NCI-H1092 treated with DMSO at 0.1 percent for 48 hours (cell line): ENCODE measurements at places on chromosomes 12 and 14.

- DNase-seq, result no peak
Observed at GRCh38 chr14:37051680-37052079, 120.7 kb downstream of the SLC25A21 start.

GRCh38 chr12:61993734-61994345, 266.4 kb upstream of the USP15 start:
- DNase-seq, result no peak

DNA sequence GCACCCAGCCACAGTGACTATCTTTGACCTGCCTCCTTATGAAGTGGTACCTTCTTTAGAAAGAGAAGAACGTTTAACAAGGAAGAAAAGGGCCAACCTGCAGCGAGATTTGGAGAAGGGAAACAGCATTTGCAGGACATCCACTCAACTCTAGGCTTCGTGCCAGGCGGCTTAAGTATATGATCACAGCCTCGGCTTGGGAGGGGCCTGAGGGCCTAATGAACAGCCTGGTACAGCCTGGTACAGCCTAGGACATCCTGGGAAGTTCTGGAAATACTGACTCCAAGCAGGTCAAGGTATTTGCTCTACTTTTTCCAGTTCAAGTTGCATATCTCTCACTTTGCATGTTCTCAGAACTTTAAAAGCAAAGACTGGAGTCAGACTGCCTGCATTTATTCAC, 16.1 kb downstream of the HCAR2 start:
- DNase-seq, result peak; percentile 10

GRCh38 chr14:93464271-93464670, 33.5 kb downstream of the UNC79 start:
- no peak for DNase-seq

DNA sequence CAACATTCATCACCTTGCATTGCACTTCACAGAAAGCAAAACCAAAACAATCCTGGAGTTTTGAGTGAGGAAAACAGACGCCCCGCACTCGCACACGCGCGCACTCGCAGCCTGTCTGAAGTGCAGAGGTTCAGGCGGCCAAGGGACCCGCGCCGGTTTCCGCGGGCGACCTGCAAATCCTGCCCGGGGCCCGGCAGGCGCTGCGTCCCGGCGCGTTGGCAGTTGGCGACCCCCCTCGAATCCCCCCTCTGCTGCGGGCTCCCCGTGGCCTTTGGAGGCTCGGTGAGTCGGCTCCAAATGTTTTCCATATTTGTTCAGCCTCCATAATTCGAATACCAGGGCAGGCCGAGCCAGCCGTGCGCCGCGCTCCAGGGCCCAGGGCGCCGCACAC, at the start of gene SSPN:
TSS of gene SSPN (plus strand) at position 324 of the 391 bp plus-strand sequence. CDS start 100 bp downstream, outside the sequence.
- DNase-seq, result peak; percentile 3

DNA sequence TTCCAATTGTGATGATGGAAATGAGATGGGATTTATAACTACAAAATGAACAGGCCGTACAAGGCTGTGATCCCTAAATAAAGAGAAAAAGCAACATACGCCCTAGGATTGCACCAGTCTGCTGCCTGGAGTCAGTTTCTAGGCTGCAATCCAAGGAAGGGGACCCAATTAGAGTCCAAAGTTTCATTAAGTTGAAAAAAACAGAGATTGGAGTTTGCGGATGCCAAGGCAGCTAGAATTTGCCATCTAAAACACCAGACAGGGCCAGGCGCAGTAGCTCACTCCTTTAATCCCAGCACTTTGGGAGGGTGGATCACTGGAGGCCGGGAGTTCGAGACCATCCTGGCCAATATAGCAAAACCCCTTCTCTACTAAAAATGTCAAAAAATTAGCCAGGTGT, 661.0 kb downstream of the RPS29 start:
- DNase-seq, result no peak

DNA sequence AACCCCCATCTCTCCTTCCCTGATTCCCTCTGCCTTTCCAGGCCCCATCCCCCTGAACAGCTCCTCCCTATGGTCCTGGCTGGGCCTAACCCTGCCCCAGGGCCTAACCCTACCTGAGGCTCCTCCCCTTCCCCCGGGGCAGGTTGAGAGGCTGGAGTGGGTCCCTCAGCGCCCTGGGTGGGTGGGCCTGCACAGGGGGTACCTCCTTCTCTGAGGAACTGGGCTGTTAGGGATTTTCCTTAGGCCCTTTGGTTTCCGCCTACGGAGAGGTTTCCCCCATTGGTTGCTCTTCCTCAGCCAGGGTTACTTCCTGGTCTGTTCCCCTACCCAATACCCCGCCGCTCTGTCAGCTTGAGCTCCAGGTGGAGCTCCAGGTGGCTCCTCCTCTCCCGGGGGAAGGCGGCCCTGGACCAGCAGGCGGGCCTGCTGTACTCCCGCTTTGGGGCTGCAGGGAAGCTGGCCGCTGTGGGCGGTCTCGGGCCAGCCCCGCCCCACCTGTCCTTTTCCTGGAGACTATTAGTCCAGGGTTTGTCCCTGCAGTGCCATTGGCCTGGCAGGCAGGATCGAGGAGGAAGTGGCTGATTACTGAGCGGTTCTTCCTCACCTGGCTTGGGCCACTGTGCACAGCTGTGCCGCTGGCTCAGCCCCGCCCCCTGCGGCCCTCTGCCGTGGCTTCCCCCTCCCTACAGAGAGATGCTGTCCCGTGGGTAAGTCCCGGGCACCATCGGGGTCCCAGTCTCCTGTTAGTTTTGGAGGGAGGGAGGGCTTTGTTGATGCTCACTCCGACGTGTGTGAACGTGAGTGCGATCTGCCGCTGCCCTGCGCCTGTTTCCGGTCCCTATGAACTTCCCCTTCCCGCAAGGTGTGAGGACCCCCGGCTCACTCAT, 2.5 kb downstream of the C12orf57 start:
- DNase-seq, result peak; percentile 25

GRCh38 chr12:32756476-32757066, 874 bp upstream of the YARS2 start:
- DNase-seq, result no peak

- peak; percentile 13 for DNase-seq
Observed at GRCh38 chr12:64696080-64696741, 63.0 kb downstream of the GNS start.

- DNase-seq, result no peak
Observed at GRCh38 chr12:101859664-101860607, 17.4 kb upstream of the DRAM1 start.

DNA sequence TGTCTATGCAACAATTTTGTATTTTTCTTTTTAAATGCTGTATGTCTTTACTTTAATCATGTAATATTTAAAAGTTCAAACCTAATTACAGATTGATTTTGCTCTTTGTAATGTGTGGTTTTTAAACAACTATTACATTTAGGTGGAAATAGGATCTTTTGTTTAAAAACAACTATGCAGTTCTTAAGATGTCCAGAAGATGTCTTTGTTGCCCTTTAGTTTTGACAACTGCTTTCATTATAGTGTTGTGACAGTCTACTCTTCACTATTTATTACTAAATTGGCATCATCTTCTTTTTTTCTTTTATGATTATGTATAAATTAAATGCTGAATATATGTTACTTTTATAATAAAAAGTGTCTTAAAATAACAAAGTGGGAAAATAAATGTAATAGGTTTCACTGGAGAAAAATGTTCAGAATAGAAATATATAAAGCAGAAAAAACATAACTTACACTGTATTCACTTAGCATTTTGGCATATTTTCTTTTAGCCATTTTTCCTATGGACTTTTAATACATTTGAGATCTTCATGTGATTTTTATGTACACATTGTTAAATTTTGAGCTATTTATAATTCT, 27.1 kb upstream of the PCNX4 start:
- peak; percentile 53 for DNase-seq

DNA sequence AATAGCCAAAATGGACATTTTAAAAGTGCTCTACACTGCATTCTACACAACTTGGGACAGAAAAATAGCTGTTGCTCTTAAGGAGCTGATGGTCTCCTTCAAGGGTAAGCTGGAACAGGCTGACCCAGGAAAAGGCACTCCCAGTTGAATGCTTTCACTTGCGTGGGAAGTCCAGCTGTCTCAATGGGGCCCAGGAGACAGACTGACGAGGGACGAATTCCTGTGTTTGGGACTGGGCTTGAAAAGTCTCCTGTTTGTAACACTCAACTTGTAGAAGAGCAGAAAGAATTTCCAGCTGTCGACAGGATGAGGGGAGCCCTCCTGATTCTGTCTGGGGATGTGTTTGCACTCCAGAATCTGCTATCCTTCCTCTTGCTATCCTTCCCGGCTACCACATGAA, 180.8 kb downstream of the ZFP36L1 start:
- DNase-seq, result no peak

GRCh38 chr14:53946071-53946403, 10.6 kb downstream of the BMP4 start:
- no peak for DNase-seq

DNA sequence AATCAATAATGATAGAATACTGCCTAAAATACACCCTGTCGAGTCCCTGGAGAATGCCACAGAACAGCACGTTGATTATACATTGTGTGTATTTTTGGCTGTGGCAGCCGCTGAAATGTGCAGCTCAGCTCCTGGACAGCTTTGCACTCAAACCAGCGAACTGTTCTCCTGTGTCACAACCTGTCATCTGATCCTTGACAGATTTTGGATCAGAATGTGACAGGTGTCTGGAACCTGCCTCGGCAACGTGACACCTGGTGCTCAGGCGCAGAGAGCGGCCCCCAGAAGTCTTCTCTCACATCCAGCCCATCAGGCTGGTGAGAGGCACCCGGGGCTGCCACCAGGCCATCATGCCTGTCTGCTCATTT, 19.3 kb downstream of the MVK start:
- no peak for DNase-seq

DNA sequence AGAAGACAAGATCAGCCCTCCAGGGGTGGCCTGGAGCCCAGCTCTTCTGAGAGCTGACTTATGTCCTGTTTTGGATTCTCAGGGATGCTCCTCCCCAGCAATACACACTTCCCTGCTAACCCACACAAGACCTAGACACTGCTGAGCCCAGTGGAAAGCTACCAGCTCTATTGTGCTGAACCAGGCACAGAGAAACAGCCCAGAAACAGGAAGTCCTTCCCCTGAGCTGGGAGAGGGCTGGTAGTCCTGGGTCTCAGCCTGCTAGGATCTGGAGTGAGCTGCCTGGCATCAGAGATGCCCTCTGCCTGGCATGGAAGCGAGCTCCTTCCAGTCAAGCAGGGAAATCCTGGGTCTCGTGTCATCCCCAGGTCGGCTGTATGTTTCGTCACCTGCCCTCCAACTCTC, 1.2 kb upstream of the LAG3 start:
- DNase-seq, result no peak

DNA sequence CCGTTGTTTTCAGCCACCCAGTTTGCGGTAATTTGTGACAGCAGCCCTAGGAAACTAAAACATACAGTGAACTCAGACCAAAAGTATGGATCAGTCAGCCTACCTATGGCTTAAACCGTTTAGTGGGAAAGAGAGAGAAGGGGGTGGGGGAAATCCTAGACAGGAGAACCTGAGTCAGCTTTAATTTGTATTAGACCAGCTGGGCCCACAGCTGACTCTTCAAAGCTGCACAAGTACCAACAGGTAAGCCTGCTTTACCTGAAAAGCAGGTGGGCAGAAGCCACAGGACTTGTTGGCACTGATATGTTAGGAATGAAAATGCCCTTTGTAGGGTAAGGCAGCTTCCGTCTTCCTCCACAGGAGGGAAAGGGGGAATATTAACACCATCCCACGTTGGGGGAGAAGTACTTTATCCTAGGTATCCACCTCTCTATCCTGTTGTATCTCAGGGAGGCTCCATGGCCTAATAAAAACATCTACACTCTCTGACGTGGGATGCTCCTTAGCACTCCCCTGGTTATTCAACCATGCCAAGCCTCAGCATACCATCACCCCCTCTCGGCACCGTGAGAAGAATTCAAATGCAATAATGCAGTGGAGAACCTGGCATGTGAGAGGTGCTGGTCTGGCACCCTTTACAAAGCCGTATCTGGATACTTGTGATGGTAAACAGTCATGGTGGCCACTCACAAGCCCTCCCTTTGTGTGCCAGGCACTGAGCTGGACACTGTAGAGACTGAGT, 70.3 kb downstream of the STON2 start:
- DNase-seq, result no peak

DNA sequence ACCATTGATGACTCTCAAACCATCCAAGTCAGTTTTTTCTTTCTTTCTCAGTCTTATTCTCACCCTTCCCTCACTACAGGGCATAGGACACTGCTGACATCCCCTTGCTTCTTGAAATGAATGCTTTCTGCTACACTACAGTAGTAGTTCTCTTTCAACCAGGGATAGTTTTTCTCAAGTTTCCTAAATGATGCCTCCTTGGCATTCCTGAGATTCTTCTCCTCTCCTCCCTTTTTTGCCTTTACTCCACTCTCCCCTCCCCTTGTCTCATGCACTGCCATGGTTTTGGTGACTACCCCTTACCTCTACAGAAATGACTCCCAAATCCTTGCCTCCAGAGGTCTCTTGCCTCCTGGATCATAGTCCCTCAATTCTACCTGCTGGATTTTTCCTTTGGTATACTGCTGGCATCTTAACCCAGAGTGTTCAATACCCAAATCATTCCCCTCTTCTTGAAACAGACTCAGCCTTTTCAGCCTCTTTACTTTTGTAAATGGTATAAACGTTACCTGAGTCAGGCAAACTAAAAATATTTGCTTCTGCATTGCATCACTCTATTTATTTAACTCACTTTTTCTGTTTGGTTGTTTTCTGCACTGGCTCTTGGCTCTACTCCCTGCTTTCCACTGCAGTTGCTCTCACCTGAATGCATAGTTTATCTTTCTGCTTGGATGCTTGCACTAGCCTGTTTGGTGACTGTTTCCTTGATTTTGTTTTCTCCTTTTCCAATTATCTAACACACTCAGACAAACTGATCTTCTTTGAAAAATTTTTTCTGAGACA, 211.6 kb upstream of the IGF1 start:
- DNase-seq, result no peak

DNA sequence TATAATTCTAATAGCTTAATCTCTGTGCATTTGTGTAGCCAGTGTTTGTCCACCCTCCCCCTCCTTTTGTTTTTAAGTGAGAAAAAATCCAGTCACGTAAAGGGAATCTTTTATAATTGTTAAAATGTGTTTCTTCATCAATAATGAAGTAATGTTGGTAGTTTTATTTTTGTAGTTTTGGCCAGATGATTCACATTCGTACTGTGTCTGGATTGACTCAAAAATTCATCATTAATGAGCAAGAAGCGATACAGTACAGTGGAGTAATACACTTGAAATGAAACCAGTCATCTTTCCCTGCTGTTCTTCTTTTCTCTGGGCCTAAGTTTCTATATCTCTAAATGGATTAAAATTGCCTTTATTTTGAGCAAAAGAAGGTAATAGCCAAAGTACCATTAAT, 86.5 kb downstream of the SRGAP1 start:
- no peak for DNase-seq

- no peak for DNase-seq
Observed at GRCh38 chr12:28189784-28190320, 404 bp upstream of the CCDC91 start.

DNA sequence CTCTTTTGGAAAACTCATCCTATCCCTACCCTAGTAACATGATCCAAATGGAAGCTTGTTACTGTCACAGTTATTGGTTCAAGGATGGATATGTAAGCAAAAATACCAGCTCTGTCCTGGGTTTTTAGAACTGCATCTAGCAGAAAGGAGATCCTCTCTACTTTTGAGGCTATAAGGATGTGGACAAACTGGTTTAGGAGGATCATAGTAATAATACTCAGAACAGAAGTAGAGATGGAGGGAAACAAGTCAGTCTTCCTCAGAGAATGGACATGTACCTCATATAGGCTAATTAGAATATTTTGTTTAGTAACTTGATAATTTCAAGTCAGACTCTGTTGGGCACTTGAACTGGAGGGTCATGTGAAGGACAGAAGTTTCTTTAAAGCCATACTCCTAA, 26.6 kb downstream of the FUT8 start:
- no peak for DNase-seq

GRCh38 chr14:83520837-83521236, 1987.2 kb upstream of the SEL1L start:
- DNase-seq, result no peak

- no peak for DNase-seq
Observed at GRCh38 chr12:108432423-108433121, 82.5 kb upstream of the FICD start.
